Osteoblast (primary cell): ENCODE measurements at places on chromosomes 3 and 15. TPM values are rescaled to one million over a fixed set of nuclear protein-coding genes. Genes with fewer than 3 reads are reported as not detected.

Gene DPH3
- total RNA-seq = 21.4 and 27.4 TPM in 2 replicates

Gene NUP210
- under 0.01 TPM in 2 replicates for total RNA-seq

Gene RPUSD2
- total RNA-seq = 9.0 and 11.5 TPM in 2 replicates

Gene FOXB1
- not detected in 2 replicates for total RNA-seq

- DNase-seq = peak; percentile 8
- H3K4me3 ChIP-seq = no peak overlapping the region
- no peaks in the 10 kb centered on the region for H3K36me3 ChIP-seq
- peaks cover 3% of the 10 kb centered on the region for H3K4me1 ChIP-seq
- no peaks in the 10 kb centered on the region for H3K27me3 ChIP-seq
Observed at GRCh38 chr3:147816752-147817151, 407.6 kb downstream of the ZIC1 start.

- H3K27ac ChIP-seq = peak overlapping the region; percentile 85
- peaks cover 6% of the 10 kb centered on the region for H3K36me3 ChIP-seq
- H3K4me3 ChIP-seq = peak overlapping the region; percentile 86
- DNase-seq = peak; percentile 81
Observed at GRCh38 chr15:65870889-65871533, 1.7 kb downstream of the RAB11A start.

GRCh38 chr3:134487406-134487805 lies 1.5 kb downstream of the CEP63 start:
- peaks cover 43% of the 10 kb centered on the region for H3K4me1 ChIP-seq
- peak overlapping the region; percentile 99 for H3K27ac ChIP-seq
- DNase-seq = peak; percentile 22
- peak overlapping the region; percentile 86 for H3K4me3 ChIP-seq
- no peaks in the 10 kb centered on the region for H3K27me3 ChIP-seq

DNA sequence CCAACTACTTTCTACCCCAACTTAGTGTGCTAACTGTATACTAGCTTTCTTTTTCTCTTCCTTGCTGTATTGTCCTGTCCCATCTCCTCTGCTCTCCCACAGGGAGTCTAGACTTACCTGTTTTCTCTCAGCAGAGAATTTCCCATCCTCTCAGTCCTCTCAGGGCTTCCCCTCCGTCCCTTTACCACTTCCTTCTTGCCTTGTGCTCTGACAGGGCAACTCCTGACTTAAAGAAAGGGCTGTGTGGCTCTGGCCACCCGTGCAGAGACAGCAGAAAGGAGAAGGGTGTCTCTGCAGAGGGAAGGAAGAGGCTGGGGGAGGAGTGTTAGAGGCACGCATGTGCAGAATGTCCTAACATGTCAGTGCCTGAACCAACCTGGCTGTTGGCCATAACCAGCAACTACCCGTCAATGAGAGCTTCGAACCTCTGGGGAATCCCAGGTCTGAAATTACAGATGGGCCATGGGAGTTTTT lies at the start of gene GCSAM:
TSS of gene GCSAM (minus strand) at position 274 of the 474 bp plus-strand sequence. CDS start at position 146, 128 bp downstream.
- no peak within 1 kb of the TSS for H3K27ac ChIP-seq
- DNase-seq = no peak
- no peaks in the 10 kb centered on the region for H3K36me3 ChIP-seq
- H3K4me3 ChIP-seq = no peak within 1 kb of the TSS
- H3K27me3 ChIP-seq = no peaks in the 10 kb centered on the region

- no peak overlapping the region for H3K4me3 ChIP-seq
- no peak overlapping the region for H3K27ac ChIP-seq
- H3K4me1 ChIP-seq = peaks cover 11% of the 10 kb centered on the region
- H3K27me3 ChIP-seq = no peaks in the 10 kb centered on the region
Observed at GRCh38 chr3:157868946-157869345, 237.3 kb downstream of the SHOX2 start.

GRCh38 chr3:170257145-170257544 lies 34.9 kb downstream of the PRKCI start:
- no peaks in the 10 kb centered on the region for H3K36me3 ChIP-seq
- H3K27ac ChIP-seq = no peak overlapping the region
- no peaks in the 10 kb centered on the region for H3K27me3 ChIP-seq
- peaks cover 4% of the 10 kb centered on the region for H3K4me1 ChIP-seq
- no peak for DNase-seq
- H3K4me3 ChIP-seq = no peak overlapping the region

DNA sequence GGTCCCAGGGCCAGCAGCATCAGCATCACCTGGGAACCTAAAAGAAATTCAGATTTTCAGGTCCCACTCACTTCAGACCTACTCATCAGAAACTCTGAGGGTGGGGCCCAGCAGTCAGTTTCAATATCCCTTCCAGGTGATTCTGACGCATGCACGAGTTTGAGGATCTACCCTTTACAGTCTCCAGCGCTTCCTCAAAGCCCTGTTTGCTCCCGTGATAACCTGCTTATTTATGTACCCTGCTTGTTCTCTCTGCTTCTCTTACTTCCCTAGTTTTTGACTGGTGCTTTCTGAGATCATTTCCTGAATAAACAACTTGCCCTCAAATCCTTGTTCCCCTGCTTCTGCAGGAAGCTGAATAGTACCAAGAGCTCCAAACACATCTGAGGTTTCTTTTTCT lies 245.3 kb downstream of the ZNF621 start:
- H3K27me3 ChIP-seq = peaks cover 3% of the 10 kb centered on the region
- no peak overlapping the region for H3K27ac ChIP-seq
- no peak overlapping the region for H3K4me3 ChIP-seq
- no peak for DNase-seq

GRCh38 chr3:14990780-14991148 lies 43.4 kb downstream of the NR2C2 start:
- H3K27me3 ChIP-seq = no peaks in the 10 kb centered on the region
- H3K4me1 ChIP-seq = peaks cover 12% of the 10 kb centered on the region
- no peak for DNase-seq
- H3K27ac ChIP-seq = no peak overlapping the region

GRCh38 chr15:25871403-25871802 lies 8.3 kb upstream of the ATP10A start:
- H3K4me1 ChIP-seq = no peaks in the 10 kb centered on the region
- no peak for DNase-seq
- H3K27ac ChIP-seq = no peak overlapping the region
- no peak overlapping the region for H3K4me3 ChIP-seq
- no peaks in the 10 kb centered on the region for H3K36me3 ChIP-seq

- no peaks in the 10 kb centered on the region for H3K36me3 ChIP-seq
- H3K27ac ChIP-seq = no peak overlapping the region
- DNase-seq = no peak
- H3K4me3 ChIP-seq = no peak overlapping the region
- peaks cover 70% of the 10 kb centered on the region for H3K27me3 ChIP-seq
Observed at GRCh38 chr3:171353423-171353822, 106.8 kb downstream of the TNIK start.
